ENCODE measurements at places on chromosomes 5 and 9. TPM values are rescaled to one million over a fixed set of nuclear protein-coding genes. Genes with fewer than 3 reads are reported as not detected.

The PLPPR1 gene
- total RNA-seq: not detected

The TMEM203 gene
- total RNA-seq: 17.2 TPM

The ZFP37 gene
- total RNA-seq: 0.49 TPM

The OR13C2 gene
- not detected for total RNA-seq

The BARX1 gene
- not detected for total RNA-seq

The SH3RF2 gene
- total RNA-seq: 0.88 TPM
